ENCODE measurements at places on chromosomes 7 and 10.

GRCh38 chr10:28077889-28078288 lies 79.0 kb upstream of the ODAD2 start:
- DNase-seq: no peak

DNA sequence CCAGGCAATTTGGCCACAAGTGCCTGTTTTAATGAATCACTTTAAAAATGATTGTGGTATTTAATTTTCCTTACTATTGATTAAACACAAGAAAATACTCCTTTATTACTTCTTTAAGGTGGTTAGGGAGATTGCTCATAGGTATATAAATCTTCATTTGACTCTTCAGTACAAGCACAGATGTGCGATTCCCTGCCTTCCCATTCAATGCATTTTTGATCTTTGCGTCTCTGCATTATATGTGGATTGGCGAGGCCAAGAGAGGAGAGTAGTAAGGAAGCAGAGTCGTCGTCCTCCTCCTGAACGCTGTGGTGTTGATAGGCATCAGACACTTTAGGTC lies 683.7 kb downstream of the LRMDA start:
- DNase-seq: no peak

GRCh38 chr10:123942114-123942861 lies 50.7 kb upstream of the CPXM2 start:
- no peak for DNase-seq

GRCh38 chr10:109947111-109947920 lies 24.0 kb upstream of the XPNPEP1 start:
- DNase-seq: no peak

DNA sequence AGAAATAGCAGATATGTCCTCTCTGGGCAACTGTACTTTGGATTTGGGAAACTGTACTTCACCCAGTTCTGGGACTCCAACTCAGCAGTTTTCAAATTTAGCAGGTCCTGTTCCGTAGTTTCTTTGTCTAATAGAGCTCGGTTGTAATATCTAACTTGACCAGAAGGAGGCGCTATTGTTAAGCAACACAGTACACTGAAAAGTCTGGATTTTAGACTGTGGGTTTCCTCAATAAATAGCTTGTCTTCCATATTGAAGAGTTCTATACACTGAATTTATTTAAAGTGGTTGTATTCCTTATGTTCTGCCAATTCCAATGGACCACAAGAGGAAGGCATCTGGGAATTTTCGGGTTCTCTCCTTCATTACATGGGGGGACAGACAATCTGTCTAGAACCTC lies 39.8 kb downstream of the ELFN1 start:
- DNase-seq: no peak

DNA sequence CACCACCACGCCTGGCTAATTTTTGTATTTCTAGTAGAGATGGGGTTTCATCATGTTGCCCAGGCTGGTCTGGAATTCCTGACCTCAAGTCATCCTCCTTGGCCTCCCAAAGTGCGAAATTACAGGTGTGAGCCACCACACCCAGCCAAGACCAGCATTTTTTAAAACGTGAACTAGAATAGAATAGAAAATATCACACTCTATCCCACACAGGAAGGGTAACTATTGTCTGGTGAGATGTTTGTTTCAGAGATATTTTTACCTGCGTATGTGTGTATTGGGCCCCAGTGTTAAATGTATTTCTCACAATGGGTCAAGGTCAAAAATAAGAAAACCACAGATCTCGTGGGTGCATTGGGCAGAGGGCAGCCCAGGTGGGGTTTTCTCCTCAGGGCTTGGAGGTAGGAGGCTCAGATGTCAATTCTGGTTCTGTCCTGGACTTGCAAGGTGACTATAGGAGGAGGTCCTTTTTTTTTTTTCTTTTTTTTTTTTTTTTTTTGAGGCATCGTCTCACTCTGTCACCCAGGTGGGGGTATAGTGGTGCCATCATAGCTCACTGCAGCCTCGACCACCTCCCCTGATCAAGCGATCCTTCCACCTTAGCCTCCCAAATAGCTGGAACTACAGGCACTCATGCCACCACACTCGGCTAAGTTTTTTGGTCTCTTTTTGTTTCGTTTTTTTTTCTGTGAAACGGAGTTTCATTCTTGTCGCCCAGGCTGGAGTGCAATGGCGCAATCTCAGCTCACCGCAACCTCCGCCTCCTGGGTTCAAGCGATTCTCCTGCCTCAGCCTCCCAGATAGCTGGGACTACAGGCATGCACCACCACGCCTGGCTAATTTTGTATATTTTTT lies 19.0 kb downstream of the SH2B2 start:
- DNase-seq: no peak

DNA sequence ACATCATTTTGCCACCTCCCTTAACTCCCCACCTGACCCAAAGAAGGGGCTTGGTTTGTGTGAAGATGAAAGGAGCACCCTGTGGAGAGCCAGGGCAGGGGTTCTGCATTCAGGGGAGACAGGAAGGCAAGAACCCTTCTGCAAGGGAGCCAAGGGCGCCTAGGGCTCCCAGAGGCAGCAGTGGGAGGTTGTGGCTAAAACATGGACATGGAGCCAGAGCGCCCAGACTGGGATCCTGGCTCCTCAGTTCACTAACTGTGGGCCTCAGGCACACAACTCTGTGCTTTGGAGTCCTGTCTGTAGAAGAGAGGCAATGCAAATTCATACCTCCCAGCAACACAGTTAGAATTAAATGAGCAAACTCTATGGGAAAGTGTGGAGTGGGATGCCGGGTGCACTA lies 123.1 kb upstream of the MACROH2A2 start:
- no peak for DNase-seq

DNA sequence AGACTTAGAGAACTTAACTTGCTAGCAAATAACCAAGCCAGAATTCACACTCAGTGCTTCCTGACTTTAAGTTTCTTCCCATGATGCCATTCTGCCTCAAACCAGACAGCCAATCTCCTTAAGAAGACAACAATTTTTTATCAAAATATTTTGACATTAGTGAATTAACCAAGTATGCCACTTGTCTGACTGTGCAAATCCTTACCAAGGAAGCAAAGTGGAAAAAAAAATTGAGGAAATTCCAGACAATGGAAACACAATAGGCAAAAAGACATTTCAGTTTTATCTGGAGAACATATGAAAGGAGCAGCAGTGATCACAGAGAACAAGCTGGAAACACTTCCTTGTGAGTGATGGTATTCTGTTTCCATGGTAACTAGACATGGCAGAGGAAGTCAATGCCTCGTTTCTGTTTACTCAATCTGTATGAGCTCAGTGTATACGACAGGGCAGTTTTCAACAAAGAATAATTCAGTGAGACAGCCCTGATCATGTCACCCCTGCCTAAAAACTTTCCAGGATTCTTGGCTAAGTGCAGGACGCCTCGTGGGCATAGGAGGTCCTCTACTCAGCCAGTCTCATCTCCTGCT lies 114.2 kb downstream of the DYNC1I1 start:
- no peak for DNase-seq

GRCh38 chr10:106978756-106979155 lies 185.8 kb downstream of the SORCS1 start:
- DNase-seq: no peak

DNA sequence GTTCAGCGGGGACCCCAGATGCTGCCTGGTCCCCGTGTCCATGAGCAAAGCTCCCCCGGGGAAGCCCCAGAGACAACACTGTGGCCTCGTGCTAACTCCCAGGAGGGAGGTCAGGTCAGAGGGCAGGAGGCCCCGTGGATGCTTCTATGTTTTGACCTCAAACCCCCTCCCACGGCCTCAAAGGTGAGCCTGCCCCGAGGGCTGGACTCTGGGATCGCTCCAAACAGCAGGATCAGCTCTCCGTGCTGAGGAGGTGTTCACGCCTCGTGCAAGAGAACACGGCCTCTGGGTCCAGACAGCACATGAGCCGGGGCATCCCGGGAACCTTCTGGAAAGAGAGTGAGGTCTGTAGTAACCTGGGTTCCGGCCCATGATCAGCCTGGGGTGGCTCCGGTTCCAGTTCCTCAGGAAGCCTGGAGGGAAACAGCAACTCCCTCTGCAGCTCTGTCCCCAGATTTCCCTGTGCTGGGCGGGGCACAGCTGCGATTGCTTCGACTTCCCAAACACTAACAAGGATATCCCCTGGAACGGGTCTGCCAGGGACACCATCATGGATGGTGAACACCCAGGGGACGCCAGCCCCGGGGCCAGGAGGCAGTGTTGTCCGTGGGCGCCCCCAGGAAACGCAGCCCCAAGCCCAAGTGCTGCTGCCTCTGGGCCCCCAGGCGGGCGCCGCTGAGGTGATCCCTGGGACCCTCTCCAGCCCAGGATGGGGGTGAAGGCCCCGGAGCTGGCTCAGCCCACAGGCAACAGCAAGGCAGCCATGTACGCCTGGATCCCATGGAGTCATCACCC lies 18.0 kb upstream of the INPP5A start:
- no peak for DNase-seq

DNA sequence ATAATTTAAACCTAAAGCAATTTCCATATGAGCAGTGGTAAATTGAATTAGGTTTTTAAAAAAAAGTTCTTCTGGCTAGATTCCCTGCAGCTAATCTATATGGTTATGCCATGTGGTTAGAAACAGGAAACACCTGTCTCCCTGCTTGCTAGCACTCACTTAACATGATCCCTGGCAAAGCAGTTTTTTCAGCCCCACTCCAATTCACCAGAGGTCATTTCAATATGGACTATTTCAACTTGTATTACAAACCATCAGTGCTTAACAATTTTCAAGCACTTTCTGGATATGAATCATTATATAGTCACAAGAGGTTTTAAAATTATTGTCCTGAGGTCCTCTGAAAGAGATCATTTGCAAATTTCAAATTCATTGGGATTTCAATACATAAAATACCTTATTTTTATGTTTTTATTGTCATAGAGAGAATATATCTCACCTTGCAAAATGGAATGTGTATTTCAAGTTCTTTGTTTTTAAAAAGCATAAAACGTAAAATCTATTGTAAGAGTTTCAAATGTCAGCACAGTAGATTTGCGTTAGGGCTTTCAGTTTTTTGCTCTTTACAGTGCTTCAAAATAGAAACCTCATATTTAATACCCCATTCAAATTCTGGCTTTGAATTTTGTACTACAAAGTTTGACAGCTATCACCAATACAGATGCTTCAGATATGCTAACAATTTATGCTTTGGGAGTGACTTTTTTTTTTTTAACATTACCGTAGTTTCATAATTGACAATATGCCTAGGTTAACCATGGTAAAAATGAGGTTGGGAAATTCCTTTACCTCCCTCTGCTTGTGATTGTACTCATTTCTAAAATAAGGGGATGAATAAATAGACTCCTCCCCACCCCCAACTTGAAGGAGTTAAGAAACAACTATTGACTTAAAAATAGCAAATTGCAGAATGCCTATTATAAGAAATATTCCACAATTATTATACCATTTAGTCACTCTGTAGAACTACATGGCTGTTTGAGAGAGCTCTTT lies 117.5 kb upstream of the HGF start:
- DNase-seq: no peak

DNA sequence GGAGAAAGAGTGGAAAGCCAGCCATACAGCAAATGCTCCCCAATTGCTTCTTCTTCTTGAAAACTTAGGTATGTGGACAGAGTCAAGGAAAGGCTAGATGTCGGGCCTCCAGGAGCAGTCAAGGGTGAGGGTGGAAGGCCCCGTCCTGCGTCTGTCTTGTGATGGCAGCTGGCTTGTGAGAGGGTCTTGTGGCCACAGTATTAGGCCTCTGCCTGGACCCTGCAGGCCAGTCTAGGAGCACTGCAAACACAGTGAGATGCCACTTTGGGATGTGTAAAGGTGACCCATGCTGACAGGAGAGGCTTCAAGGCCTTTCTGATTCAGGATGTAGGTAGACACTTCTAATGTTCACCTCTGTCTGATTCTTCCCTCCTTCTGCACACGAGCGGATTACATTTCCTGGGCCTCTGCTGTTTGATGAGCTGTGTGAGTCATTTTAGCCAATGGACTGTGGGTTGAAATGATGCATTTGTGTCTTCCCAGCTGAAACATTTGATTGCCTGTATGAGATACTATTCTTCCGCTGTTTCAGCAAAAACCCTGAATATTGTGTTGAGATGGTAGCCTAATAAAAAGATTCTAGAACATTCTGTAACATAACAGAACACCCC lies 135.4 kb downstream of the EMX2 start:
- no peak for DNase-seq

- DNase-seq: no peak
Observed at GRCh38 chr7:139708541-139708940, 69.3 kb downstream of the HIPK2 start.

DNA sequence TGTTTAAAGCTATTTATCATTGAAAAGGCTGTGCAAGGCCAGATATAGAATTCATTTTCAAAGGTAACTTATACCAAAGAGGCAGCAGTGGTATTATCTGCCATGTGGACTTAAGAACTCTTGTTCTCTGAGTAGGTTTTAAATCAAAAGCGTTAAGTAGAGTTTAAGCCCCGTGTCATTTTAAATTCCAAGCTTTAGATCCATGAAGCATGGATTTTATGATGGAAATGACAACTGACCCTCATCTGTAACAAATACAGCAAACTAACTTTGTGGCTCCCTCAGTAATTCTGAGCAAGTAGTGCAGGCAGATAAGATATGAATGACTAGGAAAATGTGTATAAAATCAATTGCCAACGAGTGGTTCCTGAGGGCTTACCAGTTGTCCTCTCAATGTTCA lies 247.0 kb downstream of the WDR11 start:
- DNase-seq: no peak

- DNase-seq: no peak
Observed at GRCh38 chr10:65231148-65231547, 1694.7 kb upstream of the LRRTM3 start.

DNA sequence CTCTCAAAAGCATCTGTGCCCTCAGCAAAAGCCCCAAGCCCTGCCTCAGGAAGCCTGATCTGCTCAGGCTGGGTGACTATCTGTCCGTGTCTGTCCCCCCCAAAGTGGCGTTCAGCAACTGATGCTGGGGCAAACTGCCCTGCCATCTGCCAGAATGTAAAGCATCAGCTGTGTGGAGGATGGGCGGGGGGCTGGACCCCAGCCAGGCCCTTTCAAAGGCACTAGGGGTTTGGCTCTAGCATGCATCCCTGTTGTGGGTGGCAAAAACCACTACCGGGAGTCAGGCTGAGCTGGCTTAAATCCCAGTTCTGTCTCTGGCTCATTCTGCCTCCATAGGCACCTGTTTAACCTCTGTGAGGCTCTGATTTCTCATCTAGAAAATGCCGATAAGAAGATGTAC lies 35.5 kb downstream of the GPRIN2 start:
- DNase-seq: no peak

GRCh38 chr10:34862892-34863291 lies 47.8 kb upstream of the PARD3 start:
- DNase-seq: no peak

DNA sequence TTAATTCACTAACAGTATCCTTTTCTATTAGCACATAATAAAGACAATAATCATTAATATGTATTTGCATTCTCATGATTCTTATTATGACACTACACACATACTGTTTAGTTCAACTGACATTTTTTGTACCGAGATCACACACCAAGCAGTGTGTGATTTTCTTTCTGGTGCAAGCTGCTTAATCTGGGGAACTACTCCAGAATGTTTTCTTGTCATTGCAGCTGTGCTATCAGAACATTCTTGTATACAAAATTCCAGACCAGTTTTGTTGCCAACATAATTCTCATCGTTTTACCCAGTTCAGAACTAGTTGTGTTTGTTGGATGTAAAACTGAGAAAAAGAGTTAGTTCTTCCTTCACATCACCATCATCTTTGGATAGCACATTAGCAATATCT lies 37.4 kb downstream of the VKORC1L1 start:
- DNase-seq: no peak

All from ascending aorta (tissue), 2 donors.